ENCODE measurements at places on chromosomes 1 and 21.

DNA sequence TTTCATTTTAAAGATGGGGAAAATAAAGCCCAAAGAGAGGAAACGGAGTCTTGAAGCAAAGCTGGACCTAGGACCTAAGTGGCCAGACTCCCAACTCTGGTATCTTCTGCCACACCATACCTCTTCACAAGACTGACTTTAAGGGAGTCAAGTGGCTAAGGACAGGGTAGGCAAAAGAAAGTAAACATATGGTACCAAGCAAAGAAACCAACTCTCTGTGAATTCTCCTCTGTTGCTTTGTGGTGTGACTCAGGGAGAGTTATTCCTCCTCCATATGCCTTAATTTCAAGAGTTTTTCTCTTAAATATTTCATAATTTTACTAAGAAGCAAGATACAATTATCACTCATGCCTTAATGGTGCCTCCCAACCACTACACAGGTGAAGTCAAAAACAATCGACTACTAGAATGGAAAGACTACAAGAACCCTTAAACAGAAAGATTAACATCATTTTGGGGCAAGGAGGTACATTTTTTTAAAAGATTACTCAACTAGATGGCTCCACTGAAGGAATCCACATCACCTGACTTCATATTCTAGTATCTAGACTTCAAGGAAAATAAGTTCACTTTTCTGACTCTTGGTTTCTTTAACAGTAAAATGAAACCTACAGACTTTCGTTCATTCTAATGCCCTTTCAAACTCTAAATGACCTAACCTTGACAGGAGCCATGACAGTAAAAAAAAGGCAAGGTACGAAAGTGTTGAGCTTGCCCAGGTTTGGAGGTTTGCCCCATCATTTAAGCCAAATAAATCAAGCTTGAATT, 44.2 kb downstream of the LUZP1 start:
- H3K4me3 ChIP-seq = no peak overlapping the region
- H3K4me1 ChIP-seq = peaks cover 4% of the 10 kb centered on the region
- no peaks in the 10 kb centered on the region for H3K27me3 ChIP-seq
- no peak for DNase-seq
- no peaks in the 10 kb centered on the region for H3K36me3 ChIP-seq

DNA sequence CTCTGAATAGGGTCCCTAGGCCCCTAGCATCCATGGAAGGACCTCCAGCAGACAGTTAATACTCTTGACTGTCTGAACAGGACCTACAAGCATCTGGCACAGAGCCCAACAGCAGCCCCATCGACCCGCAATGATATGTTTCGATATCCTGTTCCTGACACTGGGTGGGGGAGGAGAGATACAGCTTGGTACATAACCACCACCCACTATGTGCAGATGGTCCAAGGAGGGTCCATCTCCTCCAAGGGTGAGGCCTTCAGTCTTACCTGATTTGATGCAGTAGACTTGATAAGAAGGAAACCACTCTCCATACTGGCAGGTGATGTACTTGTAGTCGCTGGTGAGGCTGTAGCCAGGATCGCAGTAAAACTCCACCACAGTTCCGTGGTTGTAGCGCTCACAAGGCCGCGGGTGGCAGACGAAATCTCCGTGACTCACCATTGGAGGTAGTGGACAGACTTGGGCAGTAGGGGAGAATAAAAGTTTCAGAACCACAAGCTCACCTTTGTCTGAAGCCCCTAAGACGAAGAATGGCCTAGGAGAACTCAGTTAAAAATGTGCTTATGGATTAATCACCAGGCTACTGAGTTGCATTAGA, 86.0 kb upstream of the TLR5 start:
- H3K27me3 ChIP-seq = 0 out of 2 replicates have a peak, but pooled peaks cover 3% of the 10 kb centered on the region
- H3K36me3 ChIP-seq = no peaks in the 10 kb centered on the region
- peak; percentile 13 for DNase-seq
- no peaks in the 10 kb centered on the region for H3K4me1 ChIP-seq
- no peak overlapping the region for H3K27ac ChIP-seq
- no peak overlapping the region for H3K4me3 ChIP-seq

- no peaks in the 10 kb centered on the region for H3K4me1 ChIP-seq
- peaks cover 5% of the 10 kb centered on the region for H3K36me3 ChIP-seq
- no peak overlapping the region for H3K27ac ChIP-seq
- H3K4me3 ChIP-seq = no peak overlapping the region
- peak; percentile 38 for DNase-seq
Observed at GRCh38 chr1:222009105-222009730, 267.3 kb upstream of the DUSP10 start.

DNA sequence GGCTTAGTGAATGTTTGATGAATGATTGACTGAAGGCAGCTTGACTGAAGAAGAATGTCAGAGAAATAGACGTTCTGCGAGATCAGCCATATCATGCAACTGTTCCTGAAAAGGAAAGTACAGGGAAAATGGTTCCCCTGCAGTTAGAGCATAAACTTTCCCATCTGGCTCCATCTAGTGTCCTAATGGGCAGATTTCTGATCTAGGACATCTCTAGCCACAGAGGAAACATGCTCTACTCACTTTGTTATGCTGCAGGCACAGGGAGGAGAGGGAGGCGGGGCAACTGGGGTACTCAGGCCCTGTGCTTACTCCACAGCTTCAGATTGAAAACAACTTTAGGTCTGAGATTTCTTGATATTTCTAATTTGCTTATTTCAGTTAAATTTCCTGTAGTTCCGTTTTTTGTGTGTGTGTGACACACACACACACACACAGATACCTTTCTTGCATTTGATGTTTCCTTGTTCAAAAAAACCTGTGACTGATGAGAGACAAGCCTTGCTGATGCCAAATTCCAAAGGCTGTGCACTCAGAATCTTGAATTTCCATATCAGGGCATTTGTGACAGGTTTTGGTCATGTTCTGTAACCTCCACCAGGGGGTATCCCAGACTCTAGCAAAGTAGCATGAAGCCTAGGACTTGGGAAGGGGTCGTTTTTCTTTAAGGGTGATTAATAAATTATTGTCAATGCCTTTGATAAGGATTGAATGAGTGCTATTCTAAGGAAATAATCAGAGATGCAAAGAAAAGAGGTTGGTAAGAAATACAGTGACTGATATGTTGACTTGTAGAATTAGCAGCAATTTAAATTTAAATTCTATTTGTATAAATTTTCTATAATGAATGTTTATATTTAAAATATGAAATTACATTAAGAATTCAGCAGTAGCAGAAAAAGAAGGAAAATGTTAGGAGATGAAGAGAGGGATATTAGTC, 139.7 kb upstream of the BEND5 start:
- no peak overlapping the region for H3K4me3 ChIP-seq
- no peaks in the 10 kb centered on the region for H3K27me3 ChIP-seq
- no peaks in the 10 kb centered on the region for H3K36me3 ChIP-seq
- peak; percentile 76 for DNase-seq

GRCh38 chr21:31220575-31220974, 123.5 kb downstream of the TIAM1 start:
- DNase-seq = no peak
- no peaks in the 10 kb centered on the region for H3K4me1 ChIP-seq
- no peaks in the 10 kb centered on the region for H3K36me3 ChIP-seq
- H3K27ac ChIP-seq = no peak overlapping the region
- H3K4me3 ChIP-seq = no peak overlapping the region
- H3K27me3 ChIP-seq = no peaks in the 10 kb centered on the region

GRCh38 chr1:29156543-29157268, 25.0 kb downstream of the SRSF4 start:
- peaks cover 3% of the 10 kb centered on the region for H3K4me1 ChIP-seq
- no peak overlapping the region for H3K4me3 ChIP-seq
- no peaks in the 10 kb centered on the region for H3K27me3 ChIP-seq

GRCh38 chr1:183185941-183186490, at the start of gene LAMC2:
LAMC2 (plus strand) TSS chr1:183186264; CDS start chr1:183186353, 89 bp downstream.
- H3K4me3 ChIP-seq = peak within 1 kb of the TSS; percentile 75
- H3K36me3 ChIP-seq = no peaks in the 10 kb centered on the region
- peak within 1 kb of the TSS; percentile 52 for H3K27ac ChIP-seq
- no peaks in the 10 kb centered on the region for H3K27me3 ChIP-seq

- H3K27ac ChIP-seq = no peak overlapping the region
- H3K4me3 ChIP-seq = no peak overlapping the region
- no peaks in the 10 kb centered on the region for H3K27me3 ChIP-seq
- peak; percentile 84 for DNase-seq
- peaks cover 3% of the 10 kb centered on the region for H3K36me3 ChIP-seq
- H3K4me1 ChIP-seq = no peaks in the 10 kb centered on the region
Observed at GRCh38 chr1:98651116-98651632, 10.3 kb upstream of the SNX7 start.

DNA sequence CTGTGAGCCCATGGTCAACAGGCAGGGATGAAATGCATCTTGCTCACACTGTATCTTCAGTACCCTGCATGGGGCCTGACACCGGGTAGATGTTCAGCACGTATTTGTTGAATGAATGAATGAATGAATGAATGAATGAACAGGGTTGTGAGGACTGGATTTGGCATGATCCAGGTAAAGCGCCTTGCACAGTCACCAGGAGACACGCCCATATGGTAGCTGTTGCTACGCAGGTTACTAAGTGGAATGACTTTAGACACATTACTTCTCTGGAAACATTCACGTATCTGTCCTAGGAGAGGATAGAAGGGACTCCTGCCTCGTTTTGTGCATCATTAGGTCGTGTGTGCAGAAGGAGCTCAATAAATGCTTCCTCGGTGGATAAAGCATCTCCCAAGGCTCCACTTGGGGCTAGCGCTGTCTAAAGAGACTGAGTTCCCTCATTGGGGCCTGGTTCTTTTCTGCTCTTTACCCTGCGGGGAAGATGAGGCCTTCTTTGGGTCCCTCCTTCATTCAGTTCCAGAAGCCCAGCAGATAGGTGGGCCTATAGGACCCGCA, 54.2 kb downstream of the NDUFS5 start:
- no peak overlapping the region for H3K27ac ChIP-seq
- no peaks in the 10 kb centered on the region for H3K4me1 ChIP-seq
- peak overlapping the region; percentile 73 for H3K4me3 ChIP-seq
- DNase-seq = no peak
- peaks cover 5% of the 10 kb centered on the region for H3K27me3 ChIP-seq

- peak overlapping the region; percentile 39 for H3K27ac ChIP-seq
- H3K4me1 ChIP-seq = no peaks in the 10 kb centered on the region
- H3K27me3 ChIP-seq = no peaks in the 10 kb centered on the region
- H3K36me3 ChIP-seq = peaks cover 38% of the 10 kb centered on the region
- DNase-seq = no peak
- peak overlapping the region; percentile 98 for H3K4me3 ChIP-seq
Observed at GRCh38 chr1:67431156-67431765, 1.1 kb upstream of the SERBP1 start.

DNA sequence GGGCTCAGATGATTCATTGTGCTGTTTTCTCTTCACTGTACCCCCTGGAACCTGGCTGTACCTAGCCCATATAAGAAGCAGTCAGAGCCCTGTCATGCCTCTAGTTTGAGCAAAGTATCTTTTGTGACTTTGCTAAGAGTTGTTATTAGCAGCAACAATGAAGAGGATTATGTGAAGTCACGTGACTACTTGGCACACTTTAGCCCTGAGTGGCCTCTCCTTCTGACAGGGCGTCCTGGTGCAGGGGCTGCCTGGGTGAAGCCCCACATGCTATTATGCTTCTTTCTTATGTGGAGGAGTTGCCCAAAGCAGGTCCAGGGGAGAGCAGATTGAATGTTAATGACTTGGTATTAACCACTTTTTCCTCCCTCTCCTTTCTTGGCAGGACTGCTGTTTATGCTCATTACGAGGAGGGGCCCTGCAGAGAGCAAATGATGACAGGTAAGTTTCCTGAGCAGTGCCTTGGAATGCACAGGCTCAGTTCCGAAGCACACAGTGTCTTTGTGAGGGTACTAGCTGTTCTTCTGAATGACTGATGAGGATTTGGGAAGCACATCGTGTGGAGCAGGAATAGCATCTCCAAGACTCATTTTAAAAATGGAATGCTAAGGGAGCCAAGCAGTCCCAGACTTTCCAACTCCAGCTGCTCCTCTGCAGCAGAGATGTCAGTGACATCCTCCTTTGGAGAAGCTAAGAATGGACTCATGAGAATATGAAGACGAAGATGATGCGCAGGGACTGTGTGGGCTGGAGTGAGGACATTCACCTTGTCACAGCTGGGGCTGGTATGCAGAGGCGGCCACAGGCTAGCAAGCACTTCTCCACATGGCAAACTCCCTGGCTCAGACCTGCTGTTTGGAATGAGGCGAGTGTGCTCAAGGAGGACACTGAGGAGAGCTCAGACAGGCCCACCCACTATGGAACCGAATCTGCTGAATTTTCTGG, 15.2 kb upstream of the ST3GAL3 start:
- no peaks in the 10 kb centered on the region for H3K4me1 ChIP-seq
- DNase-seq = no peak
- H3K27ac ChIP-seq = no peak overlapping the region
- H3K36me3 ChIP-seq = no peaks in the 10 kb centered on the region
- H3K4me3 ChIP-seq = no peak overlapping the region

DNA sequence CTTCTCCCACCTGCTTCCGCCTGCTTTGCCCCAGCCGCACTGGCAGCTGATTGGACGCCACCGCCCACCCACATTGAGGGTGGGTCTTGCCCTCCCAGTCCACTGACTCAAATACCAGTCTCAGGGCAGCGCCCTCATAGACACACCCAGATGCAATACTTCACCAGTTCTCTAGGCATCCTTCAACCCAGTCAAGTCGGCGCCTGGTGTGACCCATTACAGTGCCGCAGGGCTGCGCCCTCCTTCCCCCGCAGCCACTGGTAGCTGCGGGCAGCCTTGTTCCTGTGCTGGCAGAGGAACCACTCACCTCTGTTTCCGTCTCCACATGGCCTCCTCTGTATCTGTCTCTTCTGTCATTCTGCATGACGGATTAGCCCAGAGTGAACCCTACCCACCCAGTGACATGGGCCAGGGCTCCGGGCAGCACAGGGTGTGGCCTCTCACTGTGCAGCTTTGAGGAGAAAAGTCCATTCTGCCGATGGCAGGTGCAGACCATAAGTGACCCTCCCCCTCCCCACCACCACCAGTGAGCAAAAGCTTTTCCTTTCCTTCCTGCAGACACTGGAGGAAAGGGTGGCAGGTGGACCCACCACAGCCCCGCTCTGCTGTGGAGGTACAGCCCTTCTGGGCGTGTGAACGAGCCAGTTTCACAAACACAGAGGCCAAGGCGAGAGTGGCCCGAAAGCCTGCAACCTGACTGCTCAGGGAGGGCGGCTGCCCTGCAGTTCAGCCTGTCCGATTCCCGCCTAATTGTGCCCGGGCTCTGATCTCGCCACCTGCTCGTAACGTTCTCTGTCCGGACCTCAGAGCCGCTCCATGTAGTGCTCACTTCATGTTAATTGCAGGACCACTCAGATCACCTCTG, 57.1 kb downstream of the FAAP20 start:
- H3K27me3 ChIP-seq = no peaks in the 10 kb centered on the region
- DNase-seq = no peak
- H3K27ac ChIP-seq = no peak overlapping the region
- no peaks in the 10 kb centered on the region for H3K4me1 ChIP-seq

DNA sequence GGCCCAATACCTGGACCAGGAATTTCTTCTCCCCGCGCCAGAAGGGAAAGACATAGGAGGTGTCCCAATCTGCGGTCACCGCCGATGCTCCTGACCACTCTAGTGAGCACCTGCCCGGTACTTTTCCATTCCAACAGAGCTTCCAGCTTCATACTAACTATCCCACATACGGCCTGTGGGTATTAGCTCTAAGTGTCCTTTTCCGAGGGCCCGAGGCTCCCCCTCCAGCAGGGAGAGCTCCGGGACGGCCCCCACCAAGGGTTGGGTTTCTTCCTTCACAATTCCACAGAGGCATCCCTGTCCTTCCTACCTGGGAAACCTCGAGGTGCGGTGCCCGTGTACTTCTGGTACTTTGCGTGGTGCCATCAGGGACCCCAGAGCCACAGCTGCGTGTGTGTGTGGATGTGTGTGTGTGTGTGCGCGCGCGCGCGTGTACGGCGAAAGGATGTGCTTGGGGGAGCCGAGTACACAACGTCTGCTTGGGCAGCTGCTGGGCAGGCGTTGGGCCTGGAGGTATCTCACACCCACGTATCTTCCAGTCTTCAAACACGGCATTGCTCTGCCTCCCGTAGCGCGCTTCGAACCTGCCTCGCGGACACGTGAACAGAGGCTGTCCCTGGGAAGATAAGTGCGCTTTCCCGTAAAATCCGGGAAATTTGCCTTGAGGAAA, 2.4 kb upstream of the SIM2 start:
- no peak overlapping the region for H3K27ac ChIP-seq
- H3K4me3 ChIP-seq = no peak overlapping the region
- 0 out of 2 replicates have a peak, but pooled peaks cover 2% of the 10 kb centered on the region for H3K4me1 ChIP-seq
- peaks cover 2% of the 10 kb centered on the region for H3K36me3 ChIP-seq
